T follicular helper cell (primary cell): ENCODE measurements at places on chromosomes 1 and 21.

GRCh38 chr1:153174624-153175023, 23.9 kb upstream of the SPRR2G start:
- no peak for DNase-seq

DNA sequence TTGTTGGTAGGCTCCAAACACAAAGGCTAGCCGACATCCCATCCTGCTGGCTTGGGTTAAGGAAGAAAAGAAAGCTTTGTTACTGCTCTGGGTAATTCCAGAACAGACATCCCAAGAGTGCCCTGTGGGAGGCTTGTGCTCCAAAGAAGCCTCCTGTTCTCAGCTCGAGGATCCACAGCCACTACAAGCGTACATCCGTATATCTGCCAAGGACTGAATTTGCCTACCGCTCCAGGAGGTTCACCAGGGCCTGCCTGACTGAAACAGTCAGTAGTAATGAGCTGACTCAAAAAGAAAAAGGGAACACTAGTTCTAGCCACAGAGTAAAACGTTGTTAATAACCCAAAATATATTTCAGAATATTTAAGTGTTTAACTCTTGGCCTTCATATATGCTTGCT, 24.8 kb upstream of the MUTYH start:
- no peak for DNase-seq

DNA sequence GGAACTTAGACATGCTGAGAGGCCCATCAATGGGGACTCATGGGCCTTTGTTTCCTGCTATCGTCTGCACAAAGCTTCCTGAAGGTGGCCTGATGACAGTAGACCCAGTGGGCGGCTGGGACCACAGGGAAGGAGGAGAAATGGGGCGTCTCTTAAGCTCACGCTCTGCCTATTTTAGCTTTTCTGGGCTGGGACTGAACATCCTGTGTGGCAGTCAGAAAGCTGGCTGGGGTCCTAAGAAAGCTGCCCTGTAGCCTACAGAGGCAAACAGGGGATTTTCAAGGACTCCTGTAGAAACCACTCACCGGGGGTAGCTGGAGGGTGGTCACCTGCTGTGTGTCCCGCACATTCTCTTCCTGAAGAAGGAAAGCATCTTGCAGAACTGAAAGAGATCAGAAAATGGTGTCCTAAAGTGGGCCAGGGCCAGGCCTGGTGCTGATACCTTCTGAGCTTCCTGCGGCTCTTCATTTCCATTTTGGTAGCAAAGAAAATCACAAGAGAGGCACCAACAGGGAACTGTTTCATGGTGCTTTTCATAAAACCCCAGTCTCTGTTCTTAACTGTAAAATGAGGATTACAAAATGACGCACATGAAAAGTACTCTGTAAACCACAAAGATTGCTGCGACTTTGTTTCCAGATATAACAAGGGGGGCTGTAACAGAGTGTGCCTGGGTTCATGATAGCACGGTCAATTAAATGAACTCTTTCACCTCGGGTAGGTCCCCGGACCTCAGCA, 8.6 kb downstream of the ZNF496 start:
- DNase-seq, result no peak

DNA sequence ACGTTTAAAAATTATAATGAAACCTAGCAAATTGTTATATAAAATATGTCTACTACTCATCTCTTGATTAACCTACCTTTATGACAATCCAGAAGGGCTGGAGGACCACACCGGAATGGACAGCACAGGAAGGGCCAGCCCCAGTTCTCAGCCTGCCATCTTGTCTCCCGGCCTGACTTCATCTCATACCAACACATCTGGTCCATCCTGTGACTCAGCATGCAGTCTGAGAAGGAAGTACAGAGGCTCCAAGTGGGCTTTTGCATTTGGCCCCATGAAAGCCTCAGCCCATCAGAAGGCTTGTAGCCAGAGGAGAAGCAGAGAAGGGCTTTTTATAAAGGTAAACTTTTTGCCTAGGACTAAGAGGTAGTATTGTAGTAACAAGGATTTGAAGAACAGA, 436.6 kb downstream of the MRPL39 start:
- DNase-seq, result no peak

DNA sequence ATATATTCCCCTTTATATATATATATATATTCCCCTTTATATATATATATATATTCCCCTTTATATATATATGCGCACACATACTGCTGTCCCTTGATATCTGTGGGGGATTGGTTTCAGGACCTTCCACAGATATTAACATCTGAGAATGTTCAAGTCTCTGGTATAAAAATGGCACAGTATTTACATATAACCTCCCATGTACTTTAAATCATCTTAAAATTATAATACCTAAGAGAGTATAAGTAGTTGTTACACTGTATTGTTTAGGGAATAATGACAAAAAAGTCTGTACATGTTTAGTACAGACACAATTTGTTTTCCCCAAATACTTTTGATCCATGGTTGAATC, 45.8 kb downstream of the NR5A2 start:
- no peak for DNase-seq

GRCh38 chr1:224188286-224188685, 5.2 kb downstream of the DEGS1 start:
- DNase-seq, result no peak

DNA sequence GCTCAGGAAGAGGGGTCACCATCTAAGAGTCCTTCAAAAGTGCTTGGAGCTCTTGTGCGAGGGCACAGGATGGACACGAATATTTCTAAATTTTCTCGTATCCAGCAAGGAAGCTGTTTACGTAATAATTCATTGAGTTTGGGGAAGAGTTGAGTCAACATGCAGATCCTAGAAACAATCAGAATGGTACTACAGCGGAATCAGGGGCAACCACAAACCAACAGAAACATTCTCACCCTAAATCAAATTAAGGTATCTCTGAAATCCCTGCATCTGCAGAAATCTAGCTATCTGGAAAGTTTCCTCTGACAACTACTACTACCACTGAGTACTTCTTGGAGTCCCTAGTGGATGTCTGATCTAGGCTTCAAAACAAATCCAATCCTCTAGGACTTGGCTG, 352.4 kb downstream of the LTN1 start:
- no peak for DNase-seq

DNA sequence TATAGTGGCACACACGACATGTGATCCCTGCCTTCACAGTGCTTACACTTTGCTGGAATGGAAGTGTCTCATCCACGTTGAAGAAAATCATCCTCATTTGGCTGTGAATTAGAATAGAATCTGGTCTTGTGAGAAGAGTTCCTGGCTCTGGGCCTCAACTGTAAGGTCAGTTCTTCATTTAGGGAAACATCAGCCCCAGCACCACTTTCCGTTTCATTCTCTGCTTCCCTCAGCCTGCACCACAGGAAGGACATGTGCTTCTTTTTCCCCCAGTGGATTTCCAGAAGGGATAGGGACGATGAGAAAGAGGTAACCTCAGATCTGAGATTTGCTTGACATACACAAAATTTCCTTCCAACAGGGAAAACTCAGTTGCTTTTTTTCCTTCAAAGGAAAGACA, 3.7 kb upstream of the ALX3 start:
- DNase-seq, result no peak

GRCh38 chr1:14120895-14121294, 420.9 kb downstream of the PRDM2 start:
- no peak for DNase-seq

DNA sequence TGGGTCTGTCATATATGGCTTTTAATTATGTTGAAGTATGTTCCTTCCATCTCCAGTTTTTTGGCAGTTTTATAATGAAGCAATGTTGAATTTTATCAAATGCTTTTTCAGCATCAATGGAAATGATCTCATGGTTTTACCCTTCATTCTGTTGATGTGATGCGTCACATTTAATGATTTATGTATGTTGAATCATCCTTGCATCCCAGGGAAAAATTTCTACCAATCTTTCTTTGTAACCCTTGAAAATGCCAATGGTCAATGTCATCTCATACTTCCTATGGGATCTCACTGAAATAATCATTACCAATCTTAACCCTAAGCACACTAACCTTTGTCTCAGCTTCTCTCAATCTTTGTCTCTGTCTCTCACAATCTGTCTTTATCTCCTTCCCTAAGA, 1004.0 kb downstream of the KCNT2 start:
- DNase-seq, result no peak

GRCh38 chr1:57518496-57518895, 94.6 kb upstream of the DAB1 start:
- DNase-seq, result no peak

DNA sequence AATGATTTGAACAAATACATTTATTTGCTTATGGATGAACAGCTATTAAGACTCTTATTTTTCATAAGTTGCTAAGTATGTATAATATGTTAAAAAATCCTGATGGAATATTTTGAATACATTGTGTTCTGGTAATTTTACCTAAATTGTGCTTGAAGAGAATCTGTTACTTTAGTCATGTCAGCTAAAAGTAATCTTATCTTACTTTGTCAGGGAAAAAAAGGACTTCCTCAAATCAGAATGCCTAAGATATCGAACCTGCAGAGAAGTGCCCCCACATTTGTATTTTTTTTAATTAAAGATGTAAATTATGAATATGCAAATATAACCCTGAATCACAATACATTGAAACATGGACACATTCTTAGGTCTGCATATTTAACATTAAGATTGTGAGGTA, 1331.7 kb downstream of the MRPL39 start:
- DNase-seq, result no peak

DNA sequence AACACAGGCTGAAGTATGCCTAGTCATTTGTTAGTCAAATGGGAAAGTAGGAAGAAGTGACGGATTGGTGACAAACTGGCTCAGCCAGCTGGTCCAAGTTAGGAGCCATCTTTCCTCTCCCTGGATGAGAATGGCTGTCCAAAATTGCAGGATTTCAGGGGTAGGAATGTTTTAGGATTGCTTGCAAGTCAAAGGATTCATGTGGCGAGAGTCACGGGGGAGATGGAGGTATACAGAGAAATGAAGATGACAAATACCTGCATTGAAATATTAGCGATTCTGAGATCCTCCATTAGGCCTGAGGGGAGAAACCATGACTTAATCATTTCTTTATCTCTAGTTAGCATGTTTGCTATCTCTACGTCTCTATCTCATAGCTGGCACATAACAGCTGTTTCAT, 41.8 kb upstream of the PIGC start:
- DNase-seq, result no peak

GRCh38 chr1:234616644-234617043, 6.7 kb upstream of the IRF2BP2 start:
- DNase-seq, result no peak
